ENCODE measurements at places on chromosomes 5 and 9.

DNA sequence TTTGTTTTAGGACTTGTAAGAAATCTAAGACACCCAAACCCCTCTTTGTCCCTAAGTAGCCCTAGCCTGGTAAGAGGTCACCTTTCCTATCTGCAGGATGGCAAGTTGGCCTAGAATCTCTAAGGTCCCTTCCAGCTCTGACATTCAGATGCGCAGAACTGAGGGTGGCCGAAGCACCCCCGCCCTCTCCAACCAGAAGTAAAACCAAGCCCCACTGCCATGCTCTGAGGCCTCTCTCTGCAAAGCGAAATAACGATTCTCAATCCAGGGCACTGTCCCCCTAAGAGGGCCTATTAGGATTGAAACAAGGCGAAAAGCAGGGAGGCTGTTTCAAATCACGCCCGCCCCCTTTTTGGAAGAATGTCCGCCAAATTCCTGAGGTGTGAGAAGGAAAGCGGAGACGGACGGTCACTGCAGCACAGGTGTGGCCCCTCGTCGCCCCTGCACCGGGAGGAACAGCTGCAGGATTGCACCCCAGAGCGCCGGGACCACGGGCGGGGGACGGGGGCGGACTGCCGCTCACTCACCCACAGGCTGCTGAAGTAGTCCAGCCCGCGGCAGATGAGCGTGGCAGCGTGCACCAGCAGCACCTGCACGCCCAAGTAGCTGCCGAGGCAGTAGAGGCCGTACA is 824 bp downstream of the TMEM245 start:
- DNase-seq = no peak

GRCh38 chr5:57976506-57976905 is 483.4 kb downstream of the PLK2 start:
- no peak for DNase-seq

DNA sequence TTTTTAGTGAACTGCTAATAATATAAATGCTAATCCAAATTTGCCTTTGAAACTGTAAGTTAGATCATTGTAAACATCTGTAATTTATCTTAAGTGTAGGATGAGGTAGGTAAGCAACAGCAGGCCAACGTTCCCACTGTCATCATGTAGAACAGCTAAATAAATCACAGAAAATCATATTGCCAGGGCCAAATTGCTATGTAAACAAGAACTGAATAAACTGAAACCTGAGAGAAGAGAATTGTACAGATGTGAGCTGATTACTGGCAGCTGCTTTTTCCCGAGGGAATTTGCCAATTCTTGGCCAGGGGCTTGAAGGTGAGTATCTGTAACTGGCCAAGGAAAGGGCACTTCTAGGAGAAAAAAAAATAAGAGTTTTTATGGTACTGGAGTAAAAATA is 97.6 kb downstream of the CDH10 start:
- no peak for DNase-seq

DNA sequence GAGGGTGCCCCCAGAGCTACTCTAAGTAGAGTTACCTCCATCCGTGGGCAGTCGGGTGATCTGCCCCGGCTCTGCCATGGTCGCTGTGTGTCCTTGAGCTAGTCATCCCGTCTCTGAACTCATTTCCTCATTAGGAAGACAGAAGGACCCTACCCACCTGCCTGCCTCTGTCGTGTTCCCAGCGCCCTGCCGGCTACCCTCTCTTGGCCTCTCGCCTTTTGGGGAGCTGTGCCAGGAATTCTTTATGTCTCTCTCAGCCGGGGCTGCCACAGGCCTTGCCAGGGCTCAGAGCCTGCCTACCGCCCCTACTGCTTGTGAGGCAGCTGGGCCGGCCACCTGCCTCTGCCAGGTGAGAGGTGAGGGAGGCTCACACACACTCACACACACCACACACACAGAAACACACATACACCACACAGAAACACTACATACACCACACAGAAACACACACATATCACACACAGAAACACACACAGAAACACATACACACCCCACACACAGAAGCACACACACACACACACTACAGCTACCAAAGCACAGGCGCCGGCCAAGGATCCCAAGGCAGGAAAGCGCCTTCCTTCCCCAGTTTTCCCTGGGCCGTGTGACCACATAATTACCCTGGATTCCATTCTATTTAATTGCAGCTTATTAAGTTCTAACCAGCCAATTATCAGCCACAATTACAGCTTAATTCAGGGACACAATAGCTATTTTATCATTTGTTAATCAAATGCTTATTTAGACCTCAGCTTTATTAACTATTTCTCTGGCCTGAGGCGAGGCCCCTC is 41.7 kb downstream of the UNC5A start:
- DNase-seq = no peak

GRCh38 chr9:85224301-85224700 is 517.5 kb downstream of the AGTPBP1 start:
- DNase-seq = no peak

DNA sequence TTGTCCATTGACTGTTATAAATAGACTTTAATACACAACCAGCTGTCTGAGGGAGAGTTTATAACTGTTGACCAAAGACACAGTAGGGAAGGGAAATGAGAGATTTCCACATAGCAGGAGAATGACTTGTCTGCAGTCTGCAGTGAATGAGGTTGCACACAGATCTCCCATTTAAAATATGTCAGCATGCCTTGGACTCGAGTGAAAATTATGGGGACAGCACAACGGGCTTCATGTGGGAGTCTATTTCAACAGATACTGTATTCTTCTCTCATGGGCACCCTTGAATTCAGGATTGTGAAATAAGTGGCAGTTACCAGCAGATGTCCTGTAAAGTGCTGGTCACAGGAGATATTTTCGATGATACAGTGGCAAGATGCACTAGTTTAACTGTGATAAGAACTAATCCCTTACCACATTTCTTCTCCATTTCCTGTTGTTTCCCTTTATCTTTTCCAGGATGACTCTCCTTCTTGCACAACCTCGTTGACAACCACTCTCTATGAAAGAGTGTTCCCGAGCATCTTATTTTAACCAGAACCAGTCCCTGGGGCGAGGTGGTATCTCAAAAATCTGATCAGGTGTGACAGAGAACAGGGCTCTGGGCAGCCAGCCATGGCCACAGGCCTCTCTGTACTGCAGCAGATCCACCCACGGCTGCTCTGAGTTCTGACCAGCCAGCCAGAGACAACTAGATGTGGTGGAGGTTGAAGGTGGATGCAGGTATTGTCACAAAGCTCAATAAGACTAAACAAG is 51.5 kb upstream of the MAP3K1 start:
- DNase-seq = no peak

- no peak for DNase-seq
Measured at GRCh38 chr5:978693-979092, 29.9 kb upstream of the NKD2 start.

GRCh38 chr5:155850370-155850769 is 476.6 kb upstream of the SGCD start:
- no peak for DNase-seq

DNA sequence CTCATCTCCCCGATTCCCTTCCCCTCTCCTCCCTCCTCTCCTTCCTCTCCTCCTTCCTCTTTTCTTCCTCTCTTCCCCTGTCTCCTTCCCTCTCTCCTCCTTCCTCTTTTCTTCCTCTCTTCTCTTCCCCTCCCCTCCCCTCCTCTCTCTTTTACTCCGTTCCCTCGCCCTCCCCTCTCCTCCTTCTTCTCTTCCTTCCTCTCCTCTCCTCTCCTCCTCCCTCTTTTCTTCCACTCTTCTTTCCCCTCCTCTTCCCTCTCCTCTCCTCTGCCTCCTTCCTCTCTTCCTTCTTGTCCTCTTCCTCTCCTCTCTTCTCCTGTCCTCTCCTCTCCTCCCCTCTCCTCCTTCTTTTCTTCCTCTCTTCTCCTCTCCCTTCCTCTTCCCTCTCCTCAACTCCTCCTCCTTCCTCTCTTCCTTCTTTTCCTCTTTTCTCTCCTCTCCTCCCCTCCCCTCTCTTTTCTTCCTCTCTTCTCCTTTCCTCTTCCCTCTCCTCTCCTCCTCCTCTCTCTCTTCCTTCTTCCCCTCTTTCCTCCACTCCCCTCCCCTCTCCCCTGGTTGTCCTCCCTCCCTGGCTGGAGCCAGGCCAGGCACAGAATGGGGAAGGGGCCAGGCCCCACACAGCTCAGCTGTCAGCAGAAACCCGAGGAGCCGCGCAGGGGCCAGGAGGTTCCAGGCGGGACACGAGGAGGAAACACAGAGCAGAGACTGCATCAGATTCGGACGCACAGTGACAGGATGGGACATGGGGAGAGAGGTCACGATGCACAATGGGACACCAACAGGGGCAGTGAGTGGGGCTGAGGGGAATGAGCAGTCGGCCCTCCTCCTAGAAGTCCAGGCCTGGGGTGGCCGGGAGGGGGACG is 48.0 kb downstream of the CAMK2A start:
- DNase-seq = no peak

- DNase-seq = no peak
Measured at GRCh38 chr5:8462565-8462964, 593.6 kb downstream of the MTRR start.

DNA sequence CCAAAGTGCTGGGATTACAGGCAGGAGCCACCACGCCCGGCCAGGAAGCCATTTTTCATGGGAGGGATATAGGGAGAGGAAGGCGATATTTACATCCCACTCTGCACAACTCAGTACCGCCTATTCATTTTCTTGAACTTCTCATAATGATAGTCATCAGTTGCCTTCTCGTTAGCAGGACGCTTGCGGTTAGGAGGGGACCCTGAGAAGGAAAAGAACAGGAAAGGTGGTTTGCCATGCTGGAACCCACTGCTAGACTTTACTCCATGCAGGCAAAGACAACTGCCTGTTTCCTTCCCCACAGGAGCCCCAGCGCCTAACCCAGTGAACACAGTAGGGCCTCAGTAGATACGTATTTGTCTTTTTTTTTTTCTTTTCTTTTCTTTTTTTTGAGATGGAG is 4.1 kb upstream of the TOR1A start:
- DNase-seq = no peak

DNA sequence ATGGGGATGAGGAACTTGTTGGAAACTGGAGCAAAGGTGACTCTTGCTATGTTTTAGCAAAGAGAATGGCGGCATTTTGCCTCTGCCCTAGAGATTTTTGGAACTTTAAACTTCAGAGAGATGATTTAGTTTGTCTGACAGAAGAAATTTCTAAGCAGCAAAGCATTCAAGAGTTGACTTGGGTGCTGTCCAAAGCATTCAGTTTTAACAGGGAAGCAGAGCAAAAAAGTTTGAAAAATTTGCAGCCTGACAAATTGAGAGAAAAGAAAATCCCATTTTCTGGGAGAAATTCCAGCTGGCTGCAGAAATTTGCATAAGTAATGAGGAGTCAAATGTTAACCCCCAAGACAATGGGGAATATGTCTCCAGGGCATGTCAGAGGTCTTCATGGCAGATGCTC is 682.3 kb upstream of the ST8SIA4 start:
- no peak for DNase-seq

DNA sequence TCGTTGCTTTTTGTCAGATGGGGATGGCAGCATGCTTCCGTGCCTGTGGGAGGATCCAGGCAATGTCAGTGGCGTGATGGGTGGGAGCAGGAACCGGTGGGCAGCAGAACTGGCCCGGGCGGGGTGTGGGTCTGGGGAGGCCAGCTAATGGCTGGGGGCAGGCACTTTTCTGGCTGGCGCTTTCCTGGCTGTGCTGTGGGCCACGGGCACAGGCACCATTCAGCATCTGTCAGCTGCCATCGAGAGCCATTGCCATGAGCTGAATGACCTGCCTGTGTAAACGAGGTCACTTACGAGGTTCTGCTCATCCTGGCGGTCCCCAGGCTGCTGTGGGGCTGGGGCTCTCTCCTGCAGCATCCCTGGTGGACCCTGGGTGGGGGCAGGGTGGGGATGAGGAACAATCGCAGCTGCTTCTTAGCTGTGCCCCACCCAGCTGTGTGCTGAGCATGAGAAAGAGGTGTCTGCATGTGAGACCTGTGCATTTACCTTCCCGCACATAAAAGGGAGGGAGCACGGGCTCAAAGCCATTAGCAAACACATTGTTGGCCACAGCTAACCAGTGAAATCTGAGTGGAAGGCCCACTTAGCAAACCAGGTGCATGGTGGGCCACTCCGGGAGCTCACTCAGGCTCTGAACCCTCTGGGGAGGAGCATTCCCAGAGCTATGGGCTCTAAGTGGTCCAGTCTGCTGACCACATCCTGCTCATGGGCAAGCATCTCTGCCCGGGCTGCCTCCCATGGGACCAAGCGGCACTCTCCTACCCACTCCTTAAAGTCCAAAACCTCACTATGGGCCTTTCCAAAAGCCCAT is 41.3 kb upstream of the OLFM1 start:
- no peak for DNase-seq

- DNase-seq = no peak
Measured at GRCh38 chr5:145500710-145501109, 334.4 kb downstream of the PRELID2 start.

DNA sequence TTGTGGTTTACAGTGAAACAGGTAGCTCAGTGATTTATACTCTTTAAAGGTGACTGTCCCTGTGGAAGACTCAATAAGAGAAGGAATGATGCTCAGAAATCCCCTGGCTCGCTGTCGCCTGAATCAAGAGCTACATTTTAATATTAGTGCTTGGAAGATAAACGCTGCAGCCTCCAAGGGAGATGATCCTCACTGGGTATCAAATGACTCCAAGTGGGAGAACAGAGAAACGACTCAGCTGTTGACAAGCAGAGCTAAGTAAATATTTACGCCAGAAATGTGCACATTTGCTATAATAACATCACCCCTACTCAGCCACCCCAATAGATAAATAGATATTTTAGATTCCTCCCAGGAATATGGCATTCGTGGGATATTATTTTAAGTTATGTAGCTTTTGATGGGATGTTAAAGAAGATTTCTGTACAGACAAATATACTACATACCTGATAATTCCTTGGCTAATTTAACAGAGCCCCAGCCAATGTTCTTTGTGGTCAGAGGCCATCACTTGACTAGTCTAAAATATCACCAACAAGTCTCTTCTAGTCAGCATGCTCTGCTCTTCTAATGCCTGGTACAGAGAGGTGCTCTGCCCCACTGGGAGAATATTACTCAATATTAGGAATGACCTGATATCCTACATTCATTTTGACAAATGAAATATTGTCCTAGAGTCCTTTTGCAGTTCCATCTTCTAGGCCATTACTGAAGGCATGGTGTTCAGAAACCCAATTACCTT is 18.3 kb upstream of the CCDC192 start:
- no peak for DNase-seq

GRCh38 chr9:106467113-106467864 is 395.7 kb upstream of the ZNF462 start:
- DNase-seq = no peak

DNA sequence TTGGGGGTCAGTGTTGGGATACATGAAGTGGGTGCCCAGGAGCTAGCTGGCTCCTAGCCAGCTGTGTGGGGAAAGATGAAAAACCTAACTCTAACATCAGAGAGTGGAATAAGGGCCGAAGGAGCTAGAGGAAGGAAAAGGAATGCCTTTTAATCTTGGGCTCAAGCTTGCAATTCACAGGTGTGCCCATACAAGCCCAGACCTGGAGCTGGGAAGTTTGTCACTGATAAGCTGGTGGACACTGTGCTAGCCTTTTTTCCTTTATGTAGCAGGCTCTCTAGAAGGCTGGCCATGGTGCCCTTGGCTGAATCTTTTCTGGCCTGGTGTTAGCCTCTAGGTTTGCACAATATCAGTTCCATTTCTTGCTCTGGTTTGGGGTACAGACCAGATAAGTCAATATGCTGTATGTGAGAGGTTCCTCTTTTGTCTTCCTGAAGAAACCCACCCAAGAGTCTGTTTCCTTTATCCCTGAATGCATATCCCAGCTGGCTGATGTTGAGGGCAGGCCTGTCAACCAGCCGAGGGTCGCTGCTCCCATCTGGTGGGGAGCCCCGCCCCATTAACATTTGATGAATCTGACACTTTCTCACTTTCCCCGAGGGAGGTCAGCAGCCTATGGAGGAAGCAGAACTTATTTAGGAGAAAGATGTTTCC is 92.4 kb upstream of the CXCL14 start:
- DNase-seq = no peak

Data from activated naive CD8-positive, alpha-beta T cell treated with anti-CD3 and anti-CD28 coated beads, Interleukin-2, amount 10 ng/mL, durations not matched to agents 7 days and 5 days (primary cell).